Psoas muscle (tissue), 8 donors: ENCODE measurements at places on chromosomes 3 and 15. TPM values are rescaled to one million over a fixed set of nuclear protein-coding genes. Genes with fewer than 3 reads are reported as not detected.
A peak's percentile ranks its signal among the peaks of the same experiment; 100 is the strongest.

DNA sequence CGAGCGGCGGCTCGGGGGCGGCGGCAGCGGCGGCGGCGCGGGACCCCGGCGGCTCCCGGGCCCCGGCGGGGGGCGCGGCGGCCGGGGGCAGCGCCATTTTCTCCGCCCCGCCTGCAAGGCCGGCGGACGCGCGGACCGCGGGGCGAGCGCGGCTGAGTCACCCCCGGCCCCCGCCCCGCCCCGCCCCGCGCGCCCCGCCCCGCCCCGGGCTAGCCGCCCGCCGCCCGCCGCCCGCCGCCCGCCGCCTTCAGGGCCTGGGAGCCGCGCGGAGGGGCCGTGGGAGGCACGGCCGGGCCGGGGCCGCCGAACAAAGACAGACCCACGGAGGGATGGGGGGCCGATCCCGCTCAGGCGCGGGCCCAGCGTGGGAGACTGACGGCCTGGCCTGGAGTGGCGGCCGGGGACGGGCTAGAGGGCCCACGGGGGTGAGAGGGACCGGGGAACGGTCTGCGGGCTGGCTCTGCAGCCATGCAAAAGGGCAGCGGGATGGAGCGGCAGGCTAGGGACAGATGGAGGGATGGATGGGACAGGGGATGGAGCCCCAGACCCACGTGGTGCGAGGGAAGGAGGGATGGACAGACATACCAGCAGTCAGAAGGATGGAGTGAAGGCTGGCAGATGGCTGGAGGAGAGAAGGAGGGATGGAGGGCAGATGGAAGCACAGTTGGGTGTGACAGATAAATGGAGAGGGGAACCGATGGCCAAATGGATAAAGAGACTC is at the start of gene EIF4E3:
Gene EIF4E3 (minus strand): TSS at position 132 of the 721 bp plus-strand sequence. CDS start 35 bp downstream, at position 97.
- DNase-seq, result peak; percentile 60

DNA sequence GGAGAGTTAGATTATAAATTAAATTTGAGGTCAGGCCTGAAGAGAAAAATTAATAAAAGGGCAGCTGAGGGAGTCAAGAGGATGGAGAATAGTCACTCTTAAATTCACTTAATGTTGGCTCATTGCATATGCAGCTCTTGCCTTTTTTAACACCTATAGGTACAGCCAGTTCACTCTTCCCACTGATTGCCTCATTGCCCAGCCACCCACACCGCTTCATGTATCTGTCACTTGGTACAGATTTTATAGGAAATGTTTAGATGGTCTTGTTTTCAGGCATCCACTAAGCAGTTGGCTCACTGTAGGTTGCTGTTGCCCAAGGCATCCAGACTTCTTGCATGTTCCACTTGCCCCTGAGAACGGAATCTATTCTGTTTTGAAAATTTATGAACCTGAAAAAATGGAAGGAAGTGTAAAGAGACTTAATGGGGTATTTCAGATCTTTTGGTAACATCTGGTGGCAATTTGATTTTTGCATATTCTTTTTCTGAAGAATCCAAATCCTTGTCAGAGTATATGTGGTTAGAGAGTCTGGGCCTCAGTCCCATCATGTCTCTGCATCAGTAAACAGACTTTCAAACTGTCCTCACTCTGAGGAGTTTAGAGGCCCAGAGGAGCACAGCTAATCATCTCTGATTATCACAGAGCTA is 151.9 kb downstream of the RBPMS2 start:
- DNase-seq, result no peak

- DNase-seq, result no peak
Measured at GRCh38 chr3:45515999-45516725, 78.4 kb upstream of the LIMD1 start.

DNA sequence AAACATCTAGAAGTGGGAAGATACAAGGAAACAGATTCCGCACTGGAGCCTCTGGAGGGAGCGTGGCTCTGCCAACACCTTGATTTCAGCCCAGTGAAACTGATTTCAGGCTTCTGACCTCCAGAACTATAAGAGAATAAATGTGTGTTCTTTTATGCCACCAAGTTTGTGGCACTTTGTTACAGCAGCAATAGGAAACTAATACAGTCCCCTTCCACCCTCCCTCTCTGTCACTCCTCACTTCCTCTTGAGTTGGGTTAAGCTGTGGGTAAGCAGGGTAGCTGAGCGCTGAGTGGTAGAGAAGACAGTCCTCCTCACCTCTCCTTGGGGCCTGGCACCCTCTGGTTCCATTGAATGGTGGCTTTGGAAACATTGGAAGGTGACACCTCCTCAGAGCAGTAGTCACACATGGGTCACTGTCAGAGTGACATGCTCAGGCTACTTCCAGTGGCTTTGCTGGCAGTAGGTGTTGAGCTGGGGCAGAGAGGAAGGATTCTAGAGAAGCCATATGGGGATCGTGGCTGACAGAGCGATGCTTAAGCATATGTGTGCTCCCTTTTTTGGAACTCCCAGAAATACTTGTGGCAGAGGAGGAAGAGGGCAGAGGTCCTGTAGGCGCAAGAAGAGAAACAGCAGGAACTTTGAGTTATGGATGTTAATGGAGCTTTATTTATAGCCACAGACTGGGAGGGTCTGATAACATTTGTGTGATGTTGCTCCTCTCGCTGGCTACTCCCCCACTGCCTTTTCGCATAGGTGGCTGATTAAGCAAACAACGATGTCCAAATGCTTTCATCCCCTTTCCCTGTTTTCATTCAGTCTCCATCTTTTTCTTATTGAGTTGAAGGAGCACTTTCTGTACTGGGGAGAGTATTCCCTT is 14.8 kb upstream of the HCN4 start:
- DNase-seq, result no peak

DNA sequence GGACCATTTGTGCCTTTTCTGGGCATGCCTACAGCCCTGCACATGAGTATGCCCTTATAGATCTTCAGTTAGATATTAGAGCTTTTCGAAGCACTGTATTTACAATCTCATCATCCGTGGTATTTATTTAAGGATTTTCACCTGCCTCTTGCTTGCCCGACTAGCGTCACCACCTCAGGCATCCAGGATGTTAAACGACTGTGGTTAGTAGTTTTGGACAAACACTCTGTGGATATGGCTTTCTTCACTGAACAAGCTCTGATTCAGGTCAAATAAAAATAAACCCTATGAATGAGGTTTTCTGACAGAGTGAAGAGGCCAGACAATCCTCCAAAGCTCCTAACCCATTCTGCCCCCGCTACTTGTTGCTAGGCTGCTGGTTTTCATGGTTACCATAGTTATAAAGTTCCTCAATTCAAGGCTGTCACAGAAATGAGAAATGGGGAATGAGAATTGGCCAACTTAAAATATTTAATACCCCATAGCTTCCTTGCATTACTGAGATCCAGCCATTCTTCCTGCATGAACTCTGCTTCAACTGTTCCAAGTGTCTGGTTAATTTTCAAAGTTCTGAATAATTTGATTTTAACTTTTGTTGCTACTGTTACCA is 440.1 kb downstream of the GABRG3 start:
- DNase-seq, result no peak

DNA sequence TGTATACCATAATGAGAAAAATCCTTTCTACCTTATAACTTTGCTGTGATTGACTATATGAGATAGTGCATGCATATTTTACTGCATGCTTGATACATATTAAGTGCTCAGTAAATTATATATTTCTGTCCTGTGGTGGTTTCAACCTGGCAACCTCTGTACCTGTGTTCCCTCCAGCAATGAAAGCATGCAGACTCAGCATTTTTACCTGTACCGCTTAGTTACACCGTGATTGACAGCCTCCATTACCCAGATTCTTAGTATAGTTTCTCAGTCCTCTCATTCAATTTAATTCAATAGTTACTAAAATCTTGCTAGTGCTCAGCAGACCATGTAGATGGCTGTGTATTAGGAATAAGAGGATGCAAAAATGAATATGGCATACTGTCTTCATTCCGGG is 386.0 kb downstream of the EPHA6 start:
- no peak for DNase-seq

- no peak for DNase-seq
Measured at GRCh38 chr3:17995769-17996168, 253.3 kb upstream of the TBC1D5 start.

DNA sequence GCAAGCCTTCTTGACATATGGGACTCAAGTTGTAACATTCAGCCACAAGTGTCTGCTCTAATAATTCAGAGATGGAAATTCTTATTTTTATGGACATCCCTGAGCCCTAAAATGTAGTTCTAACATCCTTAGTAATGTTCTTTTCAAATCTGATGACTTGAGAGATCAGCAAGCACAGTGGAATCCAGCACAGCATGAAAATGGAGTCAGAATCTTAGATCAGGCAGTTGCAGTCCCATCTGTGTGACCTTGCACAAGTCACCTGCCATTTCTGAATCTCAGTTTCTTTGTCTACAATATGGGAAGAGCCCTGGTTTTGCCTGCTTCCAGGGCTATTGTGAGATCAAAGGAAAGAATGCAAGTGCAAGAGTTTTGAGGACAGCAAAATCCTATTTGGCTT is 183.9 kb upstream of the LPP start:
- DNase-seq, result no peak

DNA sequence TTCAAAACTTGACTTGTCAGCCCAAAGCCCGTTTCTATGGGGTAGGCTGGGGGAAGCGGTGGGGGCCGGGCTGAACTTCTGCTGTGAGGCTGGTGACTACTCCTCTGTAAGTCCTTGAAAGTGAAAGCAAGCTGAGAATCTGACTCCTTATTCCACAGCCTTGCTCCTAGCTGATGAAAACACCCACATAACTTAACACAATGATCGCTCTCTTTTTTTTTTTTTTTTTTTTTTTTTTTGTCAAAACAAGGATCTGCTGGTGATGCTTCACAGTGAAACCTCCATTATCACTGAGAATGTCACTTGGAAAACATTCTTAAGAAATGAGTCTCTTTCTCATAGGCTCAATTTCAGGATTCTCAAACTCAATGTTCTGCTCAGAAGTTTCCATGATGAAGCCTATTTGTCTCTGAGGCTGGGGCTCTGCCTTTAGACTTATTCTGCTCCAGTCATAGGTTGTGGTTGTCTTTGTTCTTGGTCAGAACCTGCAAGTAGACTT is 31.4 kb upstream of the TKT start:
- no peak for DNase-seq

- peak; percentile 89 for DNase-seq
Measured at GRCh38 chr3:122794779-122795673, at the start of gene SLC49A4. Gene SLC49A4 (plus strand): TSS chr3:122795069. CDS start chr3:122795193, 124 bp downstream.

- DNase-seq, result no peak
Measured at GRCh38 chr3:139715743-139716360, 38.1 kb upstream of the NMNAT3 start.

- no peak for DNase-seq
Measured at GRCh38 chr15:91110407-91110806, 10.3 kb downstream of the SV2B start.

DNA sequence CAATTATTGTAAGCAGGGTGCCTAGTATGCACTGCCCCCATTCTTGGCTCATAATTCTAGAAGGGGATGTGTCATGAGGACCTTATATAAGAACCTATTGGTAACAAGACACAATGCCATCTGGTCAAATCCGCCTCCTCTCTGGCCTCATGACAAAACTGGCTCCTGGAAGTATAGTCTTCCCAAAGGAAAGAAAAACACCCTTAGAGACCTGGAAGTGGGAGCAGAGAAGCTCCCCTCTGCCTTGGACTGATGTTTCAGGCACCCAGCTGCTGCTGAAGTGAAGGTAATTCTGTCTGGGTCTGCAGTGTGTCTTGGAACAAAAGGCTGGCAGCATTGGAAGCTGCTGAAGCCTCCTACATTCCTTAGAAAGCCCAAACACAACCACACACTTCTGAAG is 107.2 kb upstream of the CLSTN2 start:
- no peak for DNase-seq

DNA sequence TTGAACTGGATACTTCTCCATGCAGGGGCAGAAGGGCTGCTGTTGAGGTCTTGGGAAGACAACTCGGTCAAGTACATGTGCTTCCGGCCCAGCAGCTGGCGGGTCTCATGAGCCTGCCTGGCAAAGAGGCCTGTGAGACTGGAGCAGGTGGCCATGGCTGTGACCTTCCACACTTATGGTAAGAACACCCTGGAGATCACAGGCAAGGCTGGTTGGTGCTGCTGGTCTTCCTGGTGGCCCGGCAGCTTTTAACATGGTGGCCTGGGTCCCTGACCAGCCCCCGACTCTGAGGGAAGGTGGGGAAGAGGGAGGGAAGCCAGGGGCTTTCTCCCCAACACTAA is 15.4 kb downstream of the CHRD start:
- DNase-seq, result no peak

DNA sequence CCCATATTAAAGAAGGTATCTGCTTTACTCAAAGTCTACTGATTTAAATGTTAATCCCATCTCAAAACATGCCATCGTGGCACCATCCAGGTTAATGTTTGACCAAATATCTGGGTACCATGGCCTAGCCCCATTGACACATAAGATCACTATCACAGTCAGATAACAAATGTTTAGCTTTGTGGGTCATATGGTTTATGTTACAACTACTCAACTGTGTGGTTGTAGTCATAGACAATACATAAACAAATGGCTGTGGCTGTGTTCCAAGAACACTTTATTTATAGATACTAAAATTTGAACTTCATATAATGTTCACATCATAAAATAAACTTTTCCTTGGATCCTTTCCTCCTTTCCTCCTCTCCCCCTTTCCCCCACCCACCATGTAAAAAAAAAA is 9.8 kb upstream of the SNRPN start:
- DNase-seq, result no peak

- peak; percentile 72 for DNase-seq
Measured at GRCh38 chr15:52139599-52140462, 27.3 kb upstream of the BCL2L10 start.

GRCh38 chr3:101150504-101150903 is 157.3 kb upstream of the ABI3BP start:
- DNase-seq, result no peak

DNA sequence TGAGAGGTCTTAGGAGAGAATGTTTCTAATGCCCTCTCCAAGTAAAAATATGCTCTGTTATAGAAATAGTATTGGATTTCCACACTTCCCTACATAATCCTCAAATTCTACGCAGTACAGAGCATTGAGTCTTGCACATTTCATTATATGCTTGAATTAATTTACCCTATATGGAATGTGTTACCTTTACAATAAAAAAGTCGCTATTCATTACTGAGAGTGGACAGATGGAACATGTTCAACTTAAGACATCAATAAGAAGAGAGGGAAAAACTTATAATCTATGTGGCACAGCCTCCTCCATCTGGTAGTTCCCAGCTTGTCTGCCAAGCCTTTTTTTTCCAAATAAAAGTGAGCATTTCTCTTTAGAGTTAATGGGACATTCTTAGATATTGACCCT is 417.9 kb downstream of the MECOM start:
- DNase-seq, result no peak

Gene EHHADH
- polyA plus RNA-seq, result 0.83 TPM

Gene FANCD2OS
- not detected for polyA plus RNA-seq

Gene MLF1
- polyA plus RNA-seq, result 4.9 TPM

Gene HHATL
- 37.0 TPM for polyA plus RNA-seq

Gene EFHB
- polyA plus RNA-seq, result 0.07 TPM

Gene CNTN4
- polyA plus RNA-seq, result 0.17 TPM

Gene SLCO2A1
- 0.72 TPM for polyA plus RNA-seq

Gene COLQ
- polyA plus RNA-seq, result 12.3 TPM

Gene LRRIQ4
- polyA plus RNA-seq, result not detected

Gene TLR9
- 0.08 TPM for polyA plus RNA-seq

Gene CERS3
- polyA plus RNA-seq, result 0.15 TPM
